CD4-positive, alpha-beta T cell (primary cell): ENCODE measurements at places on chromosomes 4 and X. TPM values are rescaled to one million over a fixed set of nuclear protein-coding genes. Genes with fewer than 3 reads are reported as not detected.

- no peak overlapping the region for H3K4me3 ChIP-seq
- H3K27me3 ChIP-seq = no peaks in the 10 kb centered on the region
- H3K4me1 ChIP-seq = no peaks in the 10 kb centered on the region
- H3K36me3 ChIP-seq = no peaks in the 10 kb centered on the region
- no peak overlapping the region for H3K27ac ChIP-seq
These were observed 403.2 kb downstream of the KLHL13 start for GRCh38 chrX:117713411-117713810.

DNA sequence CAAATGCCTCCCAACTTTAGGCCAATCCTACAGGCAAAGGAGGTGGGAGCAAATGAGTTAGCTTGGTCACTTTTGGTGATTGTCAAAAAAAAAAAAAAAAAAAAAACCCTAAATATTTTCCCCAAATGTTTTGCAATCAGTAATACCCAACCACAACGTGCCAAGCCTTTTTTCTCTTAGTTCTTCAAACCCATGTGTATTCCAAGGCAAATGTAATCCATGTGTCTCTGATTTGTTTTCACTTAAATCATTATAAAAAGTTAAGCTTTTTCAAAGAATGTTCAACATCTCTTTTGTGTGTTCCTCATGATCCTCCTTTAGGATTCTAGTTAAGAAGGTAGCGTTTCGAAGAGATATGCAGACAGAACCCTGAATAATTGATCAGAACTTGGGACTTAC lies 328.4 kb downstream of the PAPSS1 start:
- H3K27ac ChIP-seq = no peak overlapping the region
- no peaks in the 10 kb centered on the region for H3K4me1 ChIP-seq
- no peak for DNase-seq
- no peaks in the 10 kb centered on the region for H3K27me3 ChIP-seq
- no peak overlapping the region for H3K4me3 ChIP-seq
- H3K36me3 ChIP-seq = no peaks in the 10 kb centered on the region

The LIN54 gene
- 12.1 TPM for total RNA-seq

The PROM1 gene
- not detected for total RNA-seq

GRCh38 chr4:2790583-2791517 lies 2.0 kb upstream of the SH3BP2 start:
- DNase-seq = no peak
- H3K4me1 ChIP-seq = peaks cover 87% of the 10 kb centered on the region
- no peak overlapping the region for H3K27ac ChIP-seq
- no peak overlapping the region for H3K4me3 ChIP-seq
- no peaks in the 10 kb centered on the region for H3K36me3 ChIP-seq

The GIMD1 gene
- total RNA-seq = not detected

The ARX gene
- not detected for total RNA-seq

GRCh38 chr4:110139111-110139510 lies 59.3 kb downstream of the ELOVL6 start:
- H3K27me3 ChIP-seq = no peaks in the 10 kb centered on the region
- H3K36me3 ChIP-seq = no peaks in the 10 kb centered on the region
- no peak overlapping the region for H3K27ac ChIP-seq
- DNase-seq = no peak

The NCAPG gene
- 0.58 TPM for total RNA-seq

The SHISA3 gene
- total RNA-seq = not detected

DNA sequence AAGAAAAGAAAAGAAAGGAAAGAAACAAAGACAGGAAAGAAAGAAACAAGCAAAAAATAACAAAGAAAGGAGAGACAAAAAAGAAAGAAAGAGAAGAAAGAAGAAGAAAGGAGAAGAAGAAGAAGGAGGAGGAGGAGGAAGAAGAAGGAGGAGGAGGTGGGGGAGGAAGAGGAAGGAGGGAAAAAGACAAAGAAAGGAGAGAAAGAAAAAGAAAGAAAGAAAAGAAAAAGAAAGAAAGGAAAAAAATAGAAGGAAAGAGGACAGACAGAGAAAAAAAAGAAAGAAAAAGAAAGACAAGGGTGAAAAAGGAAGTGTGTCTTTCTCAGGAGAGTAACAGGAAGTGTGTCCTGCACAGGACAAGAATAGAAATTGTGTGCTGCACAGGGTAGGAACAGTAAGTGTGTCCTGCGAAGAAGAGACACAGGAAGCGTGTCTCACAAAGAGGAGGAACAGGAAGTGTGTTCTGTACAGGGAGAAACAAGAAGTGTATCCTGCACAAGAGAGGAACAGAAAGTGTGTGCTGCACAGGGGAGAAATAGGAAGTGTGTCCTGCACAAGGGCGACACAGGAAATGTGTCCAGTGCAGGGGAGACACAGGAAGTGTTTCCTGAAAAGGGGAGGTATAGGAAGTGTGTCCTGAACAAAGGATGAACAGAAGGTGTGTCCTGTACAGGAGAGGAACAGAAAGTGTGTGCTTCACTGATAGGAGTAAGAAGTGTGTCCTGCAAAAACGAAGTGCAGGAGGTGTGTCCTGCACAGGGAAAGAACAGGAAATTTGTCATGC lies 101.2 kb downstream of the ARSF start:
- H3K36me3 ChIP-seq = no peaks in the 10 kb centered on the region
- DNase-seq = no peak

DNA sequence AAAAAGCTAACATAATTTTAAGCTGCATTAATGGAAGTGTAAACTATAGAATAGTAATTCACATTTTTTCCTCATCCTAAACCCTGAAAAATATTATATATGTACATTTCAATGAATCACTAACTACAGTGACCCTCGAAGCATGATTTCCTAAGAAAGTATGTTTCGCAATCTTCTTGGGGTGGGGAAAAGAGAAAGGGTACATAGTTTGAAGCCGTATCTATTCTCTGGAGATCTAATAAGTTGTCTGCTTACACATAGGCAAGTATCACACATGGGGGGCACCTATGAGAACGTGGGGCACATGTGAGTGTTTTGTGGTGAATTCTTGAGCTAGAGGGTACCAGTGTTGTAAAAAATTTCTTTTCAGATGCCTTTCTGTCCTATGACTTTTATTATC lies 71.2 kb downstream of the JADE1 start:
- peaks cover 5% of the 10 kb centered on the region for H3K36me3 ChIP-seq
- no peak overlapping the region for H3K27ac ChIP-seq
- DNase-seq = no peak
- no peaks in the 10 kb centered on the region for H3K27me3 ChIP-seq

GRCh38 chrX:6599230-6599860 lies 64.4 kb upstream of the VCX3A start:
- no peaks in the 10 kb centered on the region for H3K27me3 ChIP-seq
- H3K36me3 ChIP-seq = no peaks in the 10 kb centered on the region
- H3K4me3 ChIP-seq = no peak overlapping the region
- H3K4me1 ChIP-seq = no peaks in the 10 kb centered on the region
- no peak for DNase-seq

GRCh38 chrX:117743469-117744251 lies 372.9 kb downstream of the KLHL13 start:
- no peaks in the 10 kb centered on the region for H3K4me1 ChIP-seq
- H3K4me3 ChIP-seq = no peak overlapping the region
- H3K27ac ChIP-seq = no peak overlapping the region
- no peaks in the 10 kb centered on the region for H3K27me3 ChIP-seq
- no peak for DNase-seq

- H3K27ac ChIP-seq = no peak overlapping the region
- peaks cover 7% of the 10 kb centered on the region for H3K4me1 ChIP-seq
- H3K36me3 ChIP-seq = peaks cover 7% of the 10 kb centered on the region
- no peaks in the 10 kb centered on the region for H3K27me3 ChIP-seq
These were observed 15.8 kb downstream of the NLGN3 start for GRCh38 chrX:71160475-71160874.

- no peaks in the 10 kb centered on the region for H3K4me1 ChIP-seq
- H3K36me3 ChIP-seq = no peaks in the 10 kb centered on the region
- H3K4me3 ChIP-seq = no peak overlapping the region
- no peak for DNase-seq
- H3K27me3 ChIP-seq = no peaks in the 10 kb centered on the region
These were observed 121.5 kb downstream of the PPEF1 start for GRCh38 chrX:18828832-18829404.

The UCP1 gene
- not detected for total RNA-seq

The S100G gene
- not detected for total RNA-seq

The NOX1 gene
- total RNA-seq = 0.36 TPM

The MAD2L1 gene
- total RNA-seq = 4.6 TPM
